ENCODE measurements at places on chromosomes 12 and 14. TPM values are rescaled to one million over a fixed set of nuclear protein-coding genes. Genes with fewer than 3 reads are reported as not detected.

The AQP2 gene
- not detected for total RNA-seq

The SLC5A8 gene
- total RNA-seq: not detected

The LLPH gene
- 4.2 TPM for total RNA-seq

DNA sequence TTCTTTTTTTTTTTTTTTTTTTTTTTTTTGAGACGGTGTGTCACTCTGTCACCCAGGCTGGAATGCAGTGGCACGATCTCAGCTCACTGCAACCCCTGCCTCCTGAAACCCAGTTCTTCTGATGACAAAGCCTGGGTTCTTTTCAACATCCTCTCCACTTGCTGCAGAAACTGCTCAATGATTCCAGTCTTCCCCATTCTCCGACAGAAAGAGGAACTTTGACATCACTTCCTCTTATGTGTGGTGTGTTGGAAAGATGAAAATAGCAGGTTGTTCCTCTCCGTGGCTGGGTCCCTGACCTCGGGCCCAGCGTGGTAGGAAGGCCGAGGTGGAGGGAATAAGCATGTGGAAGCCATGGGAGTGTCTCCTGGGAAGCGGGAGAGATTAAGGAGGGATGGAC lies 198.4 kb downstream of the PHETA1 start:
- DNase-seq: no peak

The ADAM21 gene
- total RNA-seq: not detected

GRCh38 chr12:58106195-58106594 lies 164.8 kb downstream of the ATP23 start:
- DNase-seq: no peak

GRCh38 chr12:132734206-132734605 lies 23.6 kb downstream of the PGAM5 start:
- no peak for DNase-seq

The RTL1 gene
- not detected for total RNA-seq

DNA sequence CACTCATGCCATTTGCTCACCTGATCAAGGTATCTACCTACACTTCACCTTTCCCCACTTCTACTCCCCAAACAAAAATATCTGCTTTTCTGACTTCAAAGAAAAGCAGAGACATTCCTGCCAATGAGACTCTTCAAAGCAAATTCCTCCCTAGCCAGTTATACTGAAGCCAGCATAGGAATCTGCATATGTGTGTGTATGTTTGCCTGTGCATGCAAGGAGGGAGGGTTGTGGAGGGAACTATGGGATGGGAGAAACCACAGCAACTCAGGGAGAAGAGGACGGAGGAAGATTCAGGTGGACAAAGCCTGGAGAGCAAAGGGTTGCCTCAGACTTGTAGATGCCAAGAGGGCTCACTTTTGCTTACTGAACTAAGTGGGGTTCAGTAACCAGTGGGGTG lies 26.4 kb upstream of the VDR start:
- DNase-seq: no peak

DNA sequence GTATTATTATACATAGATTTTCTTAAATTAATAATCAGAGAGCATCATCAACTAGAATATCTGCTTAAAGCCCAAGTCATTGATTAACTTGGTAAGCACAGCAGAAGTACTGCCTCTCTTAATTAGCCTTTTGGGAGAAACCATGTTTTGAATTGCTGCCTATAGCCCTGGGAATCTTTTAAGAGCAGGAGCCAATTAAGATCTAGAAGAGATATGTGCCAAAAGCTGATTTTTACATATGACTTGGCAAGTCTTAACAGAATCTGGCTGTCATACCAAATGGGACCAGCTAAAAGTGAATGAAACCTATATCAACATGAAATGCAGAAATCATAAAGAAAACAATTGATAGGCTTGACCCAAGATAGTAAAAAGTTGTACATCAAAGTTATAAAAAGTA lies 23.2 kb upstream of the WNK1 start:
- no peak for DNase-seq

DNA sequence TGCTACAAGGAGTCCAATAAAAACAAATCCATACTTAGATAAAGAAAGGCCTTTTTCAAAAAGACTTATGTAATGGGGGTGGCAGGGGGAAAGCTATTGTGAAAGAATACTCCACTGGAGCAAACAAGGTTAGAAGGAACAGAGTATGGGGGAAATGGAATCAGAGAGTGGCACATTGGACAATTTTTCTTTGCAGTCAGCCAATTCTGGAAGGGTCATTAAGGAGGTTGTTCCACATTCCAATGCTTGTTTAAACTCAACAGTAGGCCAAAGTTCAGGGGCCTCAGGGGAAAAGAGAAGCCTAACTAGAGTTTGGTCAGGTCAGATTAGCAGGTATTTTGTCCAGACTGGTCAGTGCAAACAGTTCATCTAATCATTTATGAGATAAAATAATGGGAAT lies 105.2 kb upstream of the RESF1 start:
- DNase-seq: no peak

The RDH16 gene
- not detected for total RNA-seq

GRCh38 chr12:89470741-89471509 lies 53.7 kb downstream of the GALNT4 start:
- DNase-seq: no peak

- no peak for DNase-seq
Observed at GRCh38 chr12:52615208-52615868, 3.0 kb downstream of the KRT73 start.

The P3H3 gene
- total RNA-seq: 37.8 TPM

- DNase-seq: no peak
Observed at GRCh38 chr12:49519574-49519936, 19.3 kb upstream of the KCNH3 start.

DNA sequence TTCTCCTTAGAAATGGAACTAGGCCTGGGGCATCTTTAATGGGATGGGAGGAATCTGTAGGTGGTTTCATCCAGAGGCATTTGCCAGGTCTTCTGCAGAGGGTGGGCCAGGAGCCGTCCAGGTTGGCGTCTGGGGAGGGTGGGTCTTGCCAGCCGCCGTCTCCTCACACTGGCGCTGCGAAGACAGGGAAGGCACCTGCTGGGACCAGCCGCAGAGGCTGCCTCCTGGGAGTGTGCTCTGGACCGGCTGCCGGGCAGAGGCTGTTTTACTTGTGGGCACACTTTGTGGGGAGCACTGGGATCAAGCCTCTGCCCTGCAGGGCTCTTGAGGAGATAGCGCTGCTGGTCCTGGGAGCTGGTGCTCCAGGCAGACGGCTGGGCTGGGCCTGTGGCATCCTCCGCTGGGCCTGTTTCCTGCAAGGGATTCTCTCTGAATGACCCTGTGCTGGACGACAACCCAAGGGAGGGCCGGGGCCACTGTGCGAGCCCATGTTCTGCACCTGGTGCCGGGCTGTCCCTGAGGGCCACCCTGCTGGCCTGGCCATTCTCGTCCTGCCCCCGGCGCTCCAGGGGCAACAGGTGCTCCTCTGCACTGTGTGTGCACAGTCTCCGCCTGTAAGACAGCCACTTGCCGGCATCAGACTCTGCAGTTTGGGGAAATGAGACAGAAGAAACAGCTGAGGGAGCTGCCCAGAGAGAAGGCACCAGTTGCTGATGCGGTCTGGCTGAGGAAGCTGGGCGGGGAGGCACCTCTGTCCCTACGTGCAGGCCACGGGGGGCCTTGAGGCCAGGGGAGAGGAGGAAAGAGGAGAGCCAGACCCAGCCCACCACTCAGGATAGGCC lies 10.0 kb upstream of the TEX22 start:
- no peak for DNase-seq

DNA sequence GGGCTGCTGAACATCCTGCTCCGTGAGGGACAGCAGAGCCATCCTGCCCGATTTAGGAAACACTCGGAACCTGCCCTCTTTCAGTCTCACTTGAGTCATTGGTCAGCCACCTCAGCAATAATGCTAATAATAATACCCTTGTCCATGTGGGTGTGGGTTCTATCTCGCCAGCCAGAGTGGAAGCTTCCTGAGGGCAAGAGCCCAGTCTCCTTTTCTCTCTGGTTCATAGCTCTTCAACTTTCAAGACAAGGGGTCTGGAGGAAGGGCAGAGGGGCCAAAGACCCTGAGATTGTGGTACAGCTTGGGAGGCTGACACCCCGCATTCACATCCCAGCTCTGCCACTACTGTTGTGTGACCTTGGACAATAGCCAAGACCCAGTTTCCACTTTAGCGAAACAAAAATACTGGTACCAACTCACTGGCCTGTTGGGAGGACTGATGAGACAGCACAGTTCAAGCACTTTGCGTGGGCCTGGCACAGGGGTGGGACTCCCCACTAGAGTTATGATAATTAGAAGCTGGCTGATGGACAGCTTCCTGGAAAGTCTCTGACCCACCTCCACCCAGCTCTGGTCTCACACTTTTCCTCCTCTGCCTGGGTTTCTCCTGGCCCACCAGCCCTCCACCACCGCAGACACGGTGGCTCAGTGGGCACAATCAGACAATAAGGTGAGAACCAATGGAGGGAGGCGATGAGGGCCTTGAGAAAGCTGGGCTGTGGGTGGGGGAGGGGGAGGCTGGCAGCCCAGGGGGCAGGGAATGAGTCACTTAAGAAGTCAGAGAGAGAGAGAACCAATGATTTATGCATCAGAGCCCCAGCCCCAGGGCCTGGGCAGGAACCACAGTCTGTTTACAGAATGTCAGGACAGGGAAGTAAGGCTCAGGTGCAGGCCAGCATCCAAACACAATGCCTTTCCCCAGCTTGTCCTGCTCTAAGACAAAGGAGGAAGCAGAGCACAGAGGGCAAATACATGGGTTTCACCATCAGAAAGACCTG lies 9.6 kb downstream of the FAIM2 start:
- no peak for DNase-seq

DNA sequence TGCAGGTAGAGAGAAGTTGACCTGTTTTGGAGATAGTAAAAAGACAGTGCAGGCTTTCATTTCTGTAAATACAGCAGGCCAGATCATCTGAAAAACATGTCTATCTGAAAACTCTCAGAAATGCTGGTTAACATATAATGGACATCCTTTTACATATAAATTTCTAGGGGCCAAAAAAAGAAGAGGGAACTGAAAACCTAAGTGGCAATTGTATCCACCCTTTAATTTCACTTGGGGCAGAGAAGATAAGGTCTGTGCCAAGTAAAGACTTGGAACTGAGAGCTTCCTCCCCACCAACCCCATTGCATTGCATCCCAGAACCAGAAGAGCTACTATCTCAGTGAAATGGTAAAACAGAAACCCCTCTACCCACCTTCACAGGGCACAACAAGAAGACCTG lies 141.0 kb downstream of the SRGAP1 start:
- DNase-seq: no peak

GRCh38 chr12:14774906-14775635 lies 28.2 kb downstream of the WBP11 start:
- DNase-seq: no peak

The CELA1 gene
- total RNA-seq: not detected

The GARIN6 gene
- total RNA-seq: not detected

The LMNTD1 gene
- total RNA-seq: not detected

The TAS2R50 gene
- total RNA-seq: 2.7 TPM

The VSIG10 gene
- total RNA-seq: 26.8 TPM

DNA sequence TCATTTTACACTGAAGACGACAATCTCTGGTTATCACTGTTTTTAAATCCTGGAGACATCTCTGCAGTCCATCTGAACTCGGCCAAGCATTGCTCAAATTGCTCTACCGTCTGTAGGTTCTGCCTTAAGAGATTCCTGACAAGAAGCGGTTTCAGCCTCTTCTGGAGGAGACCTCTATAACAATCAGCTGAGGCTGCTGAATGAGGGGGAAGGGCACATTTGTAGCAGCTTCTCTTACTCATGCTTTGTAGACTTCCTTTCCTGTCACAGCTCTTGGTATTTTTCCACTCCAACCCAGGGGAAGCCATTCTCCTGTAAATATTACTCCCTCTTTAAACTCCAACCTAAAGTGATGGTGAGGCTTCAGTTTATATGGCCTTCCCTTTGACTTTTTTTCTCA lies 3.0 kb downstream of the ARG2 start:
- DNase-seq: peak; percentile 44

DNA sequence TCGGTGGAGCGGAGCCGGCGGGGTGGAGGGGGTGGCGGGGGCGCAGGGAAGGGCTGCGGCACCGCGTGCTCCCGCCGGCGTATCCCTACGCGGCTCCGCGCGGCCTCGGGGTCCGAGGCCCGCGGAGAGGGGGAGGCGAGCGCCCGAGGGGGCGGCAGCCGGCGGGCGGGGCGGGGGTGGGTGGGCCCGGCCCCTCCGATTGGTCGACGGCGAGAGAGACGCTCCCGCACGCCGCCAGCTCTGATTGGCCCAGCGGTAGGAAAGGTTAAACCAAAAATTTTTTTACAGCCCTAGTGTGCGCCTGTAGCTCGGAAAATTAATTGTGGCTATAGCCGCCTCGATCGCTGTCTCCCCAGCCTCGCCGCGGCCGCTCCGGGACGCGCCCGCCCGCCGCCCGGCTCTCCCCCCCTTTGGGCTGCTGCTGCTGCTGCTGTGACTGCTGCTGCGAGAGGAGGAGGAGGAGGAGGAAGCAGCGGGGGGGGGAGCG lies at the start of gene FOXG1:
Gene FOXG1 (plus strand): TSS at position 319 of the 487 bp plus-strand sequence. CDS start 493 bp downstream, outside the sequence.
- no peak for DNase-seq

The ARG2 gene
- 1.8 TPM for total RNA-seq

DNA sequence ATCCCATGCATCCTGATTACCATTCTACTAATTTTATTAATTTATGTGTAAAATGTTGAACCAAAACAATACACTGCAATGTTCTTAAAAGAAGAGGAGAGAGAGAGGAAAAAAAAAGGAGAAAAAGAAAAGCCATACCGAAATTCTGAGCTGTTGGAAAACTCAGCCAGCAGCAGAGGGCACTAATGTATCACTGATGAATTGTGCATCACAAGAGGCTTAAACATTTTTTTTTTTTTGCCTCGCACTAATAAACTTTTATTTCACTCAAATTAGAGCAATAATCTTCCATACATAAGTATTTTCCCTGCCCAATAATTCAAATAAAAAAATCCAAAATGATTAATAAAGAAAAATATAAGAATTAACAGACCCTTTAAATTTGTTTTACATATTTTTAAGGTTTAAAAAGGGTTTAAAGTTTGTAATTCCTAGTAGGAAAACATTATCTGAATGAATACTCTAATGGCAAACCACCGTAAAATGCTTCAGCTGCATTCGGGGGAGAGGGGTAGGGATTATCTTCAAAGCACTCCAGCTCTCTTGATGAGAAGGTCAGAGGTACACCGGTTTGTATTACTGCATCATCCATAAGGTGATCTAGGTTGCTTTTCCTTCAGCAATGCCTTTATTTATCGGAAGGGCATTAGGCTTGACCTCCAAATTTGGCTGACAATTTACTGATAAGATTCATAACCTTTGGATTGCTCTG lies 41.9 kb downstream of the ATP23 start:
- no peak for DNase-seq

The C1QL4 gene
- not detected for total RNA-seq

GRCh38 chr12:16150276-16150675 lies 127.2 kb downstream of the SLC15A5 start:
- DNase-seq: no peak

GRCh38 chr12:124802361-124802760 lies 61.3 kb downstream of the SCARB1 start:
- no peak for DNase-seq

- no peak for DNase-seq
Observed at GRCh38 chr12:55877824-55878223, 35.1 kb upstream of the MMP19 start.

The OR6C2 gene
- not detected for total RNA-seq

The LMO3 gene
- total RNA-seq: 23.2 TPM

The SLC17A8 gene
- total RNA-seq: not detected

The STON2 gene
- 21.6 TPM for total RNA-seq

All from tibial nerve (tissue), 4 donors.